Islet precursor cell (in vitro differentiated cells): ENCODE measurements at places on chromosomes 4 and X.

DNA sequence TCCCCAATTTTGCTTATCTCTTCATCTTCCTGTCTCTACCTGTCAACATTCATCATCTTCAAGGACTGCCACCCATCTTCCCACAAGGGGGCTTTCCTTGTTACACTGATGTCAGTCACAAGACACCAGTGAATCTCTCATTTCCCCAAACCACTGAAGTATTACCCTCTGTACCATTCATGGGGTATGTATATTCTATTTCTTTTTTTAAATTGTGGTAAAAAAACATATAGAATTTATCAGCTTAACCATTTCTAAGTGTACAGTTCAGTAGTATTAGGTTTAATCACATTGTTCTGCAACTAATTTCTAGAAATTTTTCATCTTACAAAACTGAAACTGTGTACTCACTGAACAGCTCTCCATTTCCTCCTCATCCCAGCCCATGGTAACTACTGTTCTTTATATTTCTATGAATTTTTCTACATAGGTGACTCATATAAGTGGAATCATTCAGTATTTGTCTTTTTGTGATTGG lies 98.6 kb downstream of the LARP7 start:
- no peak for DNase-seq

GRCh38 chr4:61389640-61390039 lies 189.5 kb downstream of the ADGRL3 start:
- no peak for DNase-seq

GRCh38 chr4:40846532-40846931 lies 96.8 kb downstream of the NSUN7 start:
- DNase-seq, result no peak

- no peak for DNase-seq
Measured at GRCh38 chr4:120685756-120686278, 236.7 kb downstream of the PRDM5 start.

- DNase-seq, result no peak
Measured at GRCh38 chr4:129804461-129804981, 708.6 kb downstream of the C4orf33 start.

DNA sequence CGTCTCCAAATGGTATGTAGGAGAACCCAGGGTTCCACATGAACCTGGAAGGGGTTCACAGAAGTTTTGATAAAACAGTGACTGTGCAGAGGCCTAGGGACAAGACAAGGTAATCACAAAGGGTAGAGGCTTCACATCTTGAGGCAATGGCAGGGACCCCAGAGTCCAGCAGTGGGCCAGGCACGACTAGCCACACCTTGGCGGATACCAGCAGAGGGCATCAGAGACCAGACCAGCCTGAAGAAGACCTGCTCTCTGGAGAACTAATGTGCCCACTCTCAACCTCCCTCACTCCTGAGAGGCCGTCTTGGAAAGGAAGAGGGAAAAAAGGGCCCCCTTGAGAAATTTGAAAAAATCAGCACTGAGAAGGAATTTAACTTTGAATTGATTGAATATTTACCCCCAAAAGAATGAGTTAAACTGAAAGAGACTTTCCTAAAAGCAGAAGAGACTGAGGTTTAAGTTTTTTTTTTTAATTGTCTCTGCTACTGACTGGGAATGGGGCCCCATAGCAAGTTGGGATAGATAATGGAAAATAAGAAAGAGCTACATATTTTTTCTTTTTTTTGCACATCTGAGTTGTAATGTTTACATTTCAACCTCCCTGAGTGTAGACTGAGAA lies 243.8 kb upstream of the JADE1 start:
- DNase-seq, result peak; percentile 75

- peak; percentile 61 for DNase-seq
Measured at GRCh38 chr4:121155893-121156292, 8.2 kb downstream of the TNIP3 start.

- DNase-seq, result no peak
Measured at GRCh38 chr4:126725906-126726305, 906.9 kb upstream of the INTU start.

- no peak for DNase-seq
Measured at GRCh38 chr4:169963998-169964397, 62.2 kb downstream of the MFAP3L start.

GRCh38 chr4:1133033-1133432 lies 19.7 kb upstream of the RNF212 start:
- no peak for DNase-seq

- DNase-seq, result no peak
Measured at GRCh38 chrX:65195621-65196020, 219.4 kb upstream of the ZC4H2 start.

DNA sequence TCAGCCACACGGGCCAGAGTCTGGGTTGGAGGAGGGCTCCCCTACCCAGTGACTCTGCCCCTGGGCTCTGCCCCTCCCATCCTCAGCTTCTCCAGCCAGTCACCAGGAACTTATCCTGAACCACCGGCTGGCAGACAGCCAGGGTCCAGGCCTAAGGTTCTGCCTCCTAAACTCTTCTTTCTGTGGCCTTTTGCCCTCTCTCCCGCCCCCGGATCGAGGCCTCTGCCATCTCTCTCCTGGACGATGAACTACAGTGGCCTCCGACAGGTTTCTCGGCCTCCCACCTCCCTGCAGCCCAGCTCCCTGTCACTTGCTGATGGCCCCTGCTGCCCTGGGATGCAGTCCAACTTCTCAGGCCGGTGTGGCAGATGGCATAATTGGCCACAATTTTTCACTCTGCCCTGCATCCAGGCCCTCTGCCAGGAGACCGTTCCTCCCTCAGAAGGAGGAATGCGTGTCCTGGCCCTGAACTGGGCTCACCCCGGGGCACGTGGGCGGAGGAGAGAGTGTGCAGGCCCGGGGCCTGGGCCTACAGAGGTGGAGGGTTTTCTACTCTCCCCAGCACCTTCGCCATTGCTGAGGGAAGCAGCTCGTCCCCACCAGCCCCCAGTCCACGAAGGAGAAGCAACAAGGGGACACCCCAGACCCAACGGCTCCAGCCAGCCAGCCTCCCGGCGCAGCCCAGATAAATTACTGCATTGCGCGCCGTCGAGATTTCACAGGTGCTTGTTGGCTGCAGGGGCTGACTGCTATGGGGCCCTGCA lies 81.9 kb upstream of the LRPAP1 start:
- DNase-seq, result peak; percentile 45

GRCh38 chr4:17557880-17558279 lies 19.1 kb upstream of the LAP3 start:
- DNase-seq, result no peak

DNA sequence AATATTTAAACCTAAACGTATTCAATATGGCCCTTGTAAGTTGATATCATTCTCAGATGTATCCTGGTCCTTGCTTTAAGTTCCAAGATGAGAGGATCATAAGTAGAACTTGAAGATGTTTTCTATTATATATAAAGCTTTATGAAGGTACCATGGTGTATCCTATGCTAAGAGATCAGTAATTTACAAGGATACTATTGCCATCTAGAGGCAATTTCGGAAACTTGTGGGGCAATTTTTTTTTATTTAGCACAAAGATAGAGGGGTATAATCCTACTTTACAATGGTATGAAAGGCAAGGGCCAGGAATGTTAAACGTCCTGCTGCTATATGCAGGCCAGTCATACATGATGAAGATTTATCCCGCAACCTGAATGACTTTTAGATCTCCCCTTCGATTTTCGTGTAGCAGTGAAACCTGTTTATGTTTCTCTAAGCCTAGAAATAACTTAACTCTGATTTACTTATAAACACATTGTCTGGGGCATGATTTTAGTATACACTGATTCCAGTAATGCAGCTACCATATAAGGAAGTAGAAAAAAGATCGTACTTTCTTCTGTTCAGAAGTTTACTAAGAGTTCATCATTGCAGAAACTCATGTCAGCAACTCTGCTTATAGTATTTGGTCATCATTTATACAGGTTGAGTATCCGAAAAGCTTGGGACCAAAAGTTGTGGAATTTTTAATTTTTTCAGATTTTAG lies 2.6 kb downstream of the SLC25A31 start:
- no peak for DNase-seq

DNA sequence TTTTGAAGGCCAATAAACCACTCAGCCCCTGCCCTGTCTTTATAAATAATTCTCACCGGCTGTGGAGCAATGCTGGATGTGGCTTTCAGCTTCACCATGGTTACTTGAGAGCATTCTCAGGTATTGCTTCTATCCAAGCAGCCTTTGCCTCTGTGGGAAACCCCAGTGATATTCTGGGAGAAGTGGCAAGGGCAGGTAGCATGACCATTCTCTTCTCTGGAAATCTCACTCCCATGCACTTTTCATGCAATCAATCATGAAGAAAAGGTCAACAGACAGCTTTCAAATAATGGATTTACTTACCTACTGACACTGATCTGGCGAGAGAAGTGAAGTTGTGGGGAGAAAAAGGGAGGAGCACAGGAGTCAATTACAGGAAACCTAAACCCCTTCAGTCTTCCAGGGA lies 49.5 kb downstream of the UNC5C start:
- peak; percentile 72 for DNase-seq

- DNase-seq, result no peak
Measured at GRCh38 chr4:158906073-158906472, 137.2 kb downstream of the FNIP2 start.

- peak; percentile 80 for DNase-seq
Measured at GRCh38 chrX:136768469-136769084, 12.2 kb downstream of the ARHGEF6 start.

DNA sequence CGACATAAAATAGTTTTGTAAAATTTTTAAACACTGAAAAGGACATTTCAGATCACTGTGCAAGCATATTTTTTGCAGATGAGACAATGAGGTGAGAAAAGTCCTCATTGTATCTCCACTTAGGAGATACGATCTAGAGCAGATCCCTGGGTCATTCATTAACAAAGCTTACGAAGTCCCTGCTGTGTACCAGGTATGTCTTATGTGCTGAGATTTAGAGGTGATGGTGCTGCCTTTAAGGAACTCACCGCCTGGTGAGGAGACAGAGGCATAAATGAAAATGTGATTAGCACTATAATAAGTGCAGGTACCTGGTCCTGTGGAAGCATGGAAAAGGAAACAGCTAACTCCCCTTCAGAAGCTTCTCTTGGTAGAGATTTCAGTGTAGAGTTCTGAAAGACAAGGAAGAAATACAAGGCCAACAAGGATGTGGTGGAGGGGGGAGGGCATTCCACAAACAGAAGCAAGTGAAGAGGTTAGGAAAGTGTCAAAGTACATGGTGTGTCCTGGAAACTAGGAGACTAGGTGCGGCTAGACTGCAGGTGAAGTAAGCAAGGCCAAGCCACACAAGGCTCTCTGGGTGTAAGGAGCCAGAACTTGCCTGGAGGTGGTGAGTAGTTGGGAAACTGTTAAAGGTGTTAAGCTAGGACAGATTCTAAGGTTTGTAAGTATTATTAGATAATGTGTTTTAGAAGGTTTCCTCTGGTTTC lies 1.5 kb upstream of the NDNF start:
- DNase-seq, result no peak

DNA sequence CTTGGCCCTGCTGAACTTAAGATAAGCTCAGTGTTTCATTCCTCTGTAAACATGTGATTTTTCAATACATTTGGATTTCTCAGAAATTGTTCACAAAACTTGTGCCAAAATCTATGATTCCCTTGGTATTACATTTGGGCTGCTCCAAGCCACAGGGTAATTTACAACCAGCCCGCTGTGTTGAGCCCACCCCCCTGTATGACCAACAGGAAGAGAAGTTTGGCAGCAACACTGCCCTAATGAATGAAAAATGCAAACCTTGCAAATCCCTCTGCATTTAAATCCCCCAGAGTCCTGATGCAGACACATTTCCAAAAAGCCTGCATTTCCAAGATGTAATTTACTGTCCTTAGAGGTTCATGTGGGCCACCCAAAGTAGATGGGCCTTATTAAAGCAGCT lies 34.1 kb upstream of the GAB1 start:
- DNase-seq, result no peak

DNA sequence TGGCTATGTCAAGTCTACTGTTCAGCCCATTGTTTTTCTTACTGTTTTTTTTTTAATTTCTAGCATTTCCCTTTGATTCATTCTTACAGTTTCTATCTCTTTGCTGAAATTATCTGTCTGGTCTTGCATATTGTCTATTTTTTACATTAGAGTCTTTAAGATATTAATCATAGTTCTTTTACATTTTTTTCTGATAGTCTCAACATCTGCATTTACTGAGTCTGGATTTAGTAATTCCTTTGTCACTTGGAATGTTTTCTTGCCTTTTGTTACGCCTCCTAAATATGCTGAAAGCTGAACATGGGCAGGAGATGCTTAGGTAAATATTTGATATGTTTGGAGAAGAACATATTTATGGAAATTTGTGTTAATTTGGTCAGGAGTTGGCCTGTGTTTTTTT lies 10.4 kb downstream of the JADE3 start:
- DNase-seq, result no peak

DNA sequence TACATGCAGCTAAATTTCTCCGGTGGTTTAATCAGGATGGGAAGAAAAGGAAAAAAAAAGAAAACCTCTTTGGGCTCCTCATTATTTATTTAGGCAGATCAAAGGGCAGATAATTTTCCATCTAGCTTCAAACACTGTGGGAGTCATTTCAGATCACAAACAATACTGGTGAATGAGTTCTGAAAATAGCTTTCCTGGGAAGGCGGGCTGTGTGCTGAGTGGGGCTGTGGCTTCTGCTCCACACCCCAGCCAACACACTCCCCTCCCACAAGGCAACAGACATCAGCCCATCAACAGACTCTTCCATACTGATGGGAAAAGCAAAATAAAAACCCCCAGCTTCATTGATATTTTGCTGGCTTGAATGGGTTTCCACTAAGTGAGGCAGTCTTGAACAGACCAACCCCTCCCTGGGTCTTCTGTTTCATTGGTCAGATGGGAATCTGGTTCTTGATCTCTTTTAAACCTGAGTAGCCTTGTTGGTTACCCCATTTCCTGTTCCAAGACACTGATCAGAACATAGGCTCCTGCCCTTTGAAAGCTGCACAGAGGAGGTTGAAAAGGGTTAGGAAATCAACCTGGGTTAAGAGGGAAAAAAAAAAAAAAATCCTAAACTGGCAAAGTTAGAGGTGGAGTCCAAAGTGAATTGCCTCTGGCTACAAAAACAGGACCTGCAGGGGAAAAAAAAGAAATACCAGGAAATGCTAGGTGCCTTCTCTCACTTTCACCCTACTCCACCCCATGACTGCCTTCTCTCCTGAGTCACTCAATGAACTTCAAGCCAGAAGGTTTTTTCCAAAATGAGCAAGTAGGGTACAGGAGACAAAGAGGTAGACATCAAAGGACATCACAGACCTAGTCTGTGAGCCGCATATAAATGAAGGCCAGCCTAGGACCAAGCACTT lies 20.0 kb downstream of the AMOT start:
- no peak for DNase-seq

DNA sequence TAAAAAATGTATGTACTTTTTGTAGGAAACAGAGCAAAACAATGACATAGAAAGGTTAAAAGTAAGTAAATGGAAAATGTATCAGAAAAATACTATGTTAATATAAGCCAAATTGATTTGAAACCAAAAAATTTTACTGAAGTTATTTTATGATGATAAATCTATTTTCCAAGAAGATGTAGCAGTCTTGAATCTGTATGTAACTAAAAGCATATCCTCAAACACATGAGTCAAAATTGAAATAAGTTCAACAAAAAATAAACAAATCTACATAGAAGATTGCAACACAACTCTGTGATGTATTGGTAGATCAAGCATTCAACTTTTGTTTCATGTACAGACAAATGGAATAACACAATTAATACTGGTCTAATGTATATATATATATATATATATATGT lies 450.0 kb downstream of the SPRY1 start:
- DNase-seq, result no peak
